ENCODE measurements at places on chromosomes 7 and 10.

DNA sequence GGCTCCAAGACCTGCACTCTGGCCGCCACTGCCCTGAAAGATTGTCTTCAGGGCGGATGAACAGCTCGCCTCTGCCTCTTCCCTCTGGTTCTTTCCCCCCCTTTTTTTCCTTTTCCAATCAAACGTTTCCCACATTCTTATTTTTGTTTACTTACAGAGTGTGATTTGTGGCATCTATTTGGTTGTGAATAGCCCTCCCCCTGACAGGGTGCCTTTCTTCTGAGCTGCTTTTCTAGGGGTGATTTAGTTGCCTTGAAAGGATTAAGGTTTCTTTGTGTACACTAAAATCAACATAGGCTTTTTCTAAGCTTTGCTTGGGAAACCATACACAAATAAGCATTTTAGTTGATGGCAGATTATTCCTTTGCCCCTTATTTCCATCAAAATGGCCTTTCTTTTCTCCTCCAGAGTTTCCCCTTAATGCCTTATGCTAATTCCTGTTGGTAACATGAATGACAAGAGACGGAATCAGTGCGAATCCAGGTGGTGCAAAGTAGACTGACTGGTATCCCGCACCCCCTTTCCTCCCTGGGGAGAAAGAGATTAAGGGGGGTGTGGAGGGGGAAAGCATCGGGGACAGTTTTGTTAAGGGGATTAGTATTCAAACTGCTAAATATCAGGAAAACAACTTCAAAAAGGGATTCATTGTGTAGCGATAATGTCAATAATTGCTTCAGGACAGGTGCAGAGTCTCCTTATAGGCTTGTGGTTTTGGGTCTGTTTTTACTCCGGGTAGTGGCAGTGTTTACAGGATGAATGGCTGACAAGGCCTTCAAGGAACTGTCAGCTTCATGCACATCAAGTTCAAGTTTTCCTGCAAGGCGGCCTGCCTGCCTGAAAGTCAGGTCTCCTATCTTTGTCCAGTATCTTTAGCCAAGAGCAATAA, 431.6 kb upstream of the GALNT17 start:
- DNase-seq = no peak

DNA sequence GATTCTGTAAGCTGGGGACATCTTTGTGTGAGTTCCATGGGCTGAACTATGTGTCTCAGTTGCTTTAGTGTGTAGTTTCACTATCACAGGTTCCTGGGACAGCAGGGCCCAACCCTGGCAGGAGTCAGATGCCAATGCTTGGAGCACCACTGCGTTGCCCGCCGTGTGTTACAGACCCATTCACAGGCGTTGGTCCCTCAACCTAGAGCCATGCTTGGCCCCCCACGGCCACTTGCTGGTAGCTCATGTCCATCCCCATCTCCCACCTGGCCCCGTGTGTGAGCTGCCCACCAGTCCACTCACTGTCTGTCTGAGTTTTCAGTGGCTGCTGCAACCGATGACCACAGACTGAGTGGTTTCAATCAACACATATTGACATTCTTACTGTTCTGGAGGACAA, 546.9 kb downstream of the TCERG1L start:
- no peak for DNase-seq

GRCh38 chr7:46705386-46706255, 784.5 kb upstream of the IGFBP3 start:
- no peak for DNase-seq

GRCh38 chr10:130423455-130424305, 287.5 kb downstream of the GLRX3 start:
- DNase-seq = no peak

DNA sequence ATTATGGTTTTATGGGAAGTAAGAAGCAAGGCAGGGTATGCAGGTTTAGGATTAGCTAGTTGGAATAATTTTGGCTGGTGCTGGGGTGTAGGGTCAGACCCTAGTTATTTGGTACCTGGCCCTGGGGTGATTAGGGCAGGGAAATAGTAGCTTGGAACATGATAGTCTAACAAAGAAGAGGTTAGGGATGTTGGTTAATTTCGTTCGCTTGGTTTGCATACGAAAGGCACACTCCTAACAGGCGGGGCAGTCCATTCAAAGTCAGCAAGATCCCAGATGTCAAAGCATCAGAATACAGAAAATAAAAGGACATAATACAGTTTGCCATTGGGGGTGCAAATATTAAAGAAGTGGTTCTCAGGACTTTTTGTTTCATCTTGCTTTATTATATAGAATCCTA, 55.7 kb upstream of the ITPRID1 start:
- DNase-seq = no peak

DNA sequence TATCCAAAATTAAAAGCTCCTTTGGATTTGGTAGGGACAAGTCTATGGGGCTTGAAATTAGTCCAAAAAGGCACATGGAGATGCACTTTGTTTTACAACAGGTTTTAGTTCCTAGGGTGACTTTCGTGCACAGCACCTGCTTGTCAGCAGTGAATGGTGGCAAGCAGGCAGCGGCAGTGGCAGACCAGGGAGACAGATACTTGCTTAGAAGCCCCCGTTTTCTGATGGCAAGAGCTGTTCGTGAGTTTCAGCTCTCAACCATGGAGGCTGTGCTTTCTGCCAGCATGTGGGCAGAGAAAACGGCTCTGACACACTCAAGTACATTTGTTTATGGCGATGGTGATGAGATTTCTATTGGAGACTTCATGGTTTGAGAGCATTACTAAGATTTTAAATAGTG, 61.7 kb upstream of the SHH start:
- DNase-seq = no peak

DNA sequence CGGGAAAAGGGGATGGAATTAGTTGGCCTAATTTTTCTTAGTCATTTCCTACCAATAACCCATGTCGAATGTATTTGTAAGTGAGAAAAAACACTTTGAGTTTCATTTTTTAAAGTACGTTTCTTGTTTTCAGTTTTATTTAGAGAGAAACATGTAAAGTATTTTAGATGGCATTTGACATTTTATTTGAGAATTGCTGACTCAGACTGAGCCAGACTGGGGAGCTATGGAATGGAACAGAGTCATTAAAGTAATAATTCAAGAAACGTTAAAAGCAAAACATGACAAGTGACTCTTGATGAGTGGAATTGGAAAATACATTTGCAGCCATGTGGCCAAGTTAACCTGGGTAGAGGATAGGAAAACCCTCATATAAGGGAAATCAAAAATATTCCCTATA, 286.1 kb upstream of the NPSR1 start:
- no peak for DNase-seq

DNA sequence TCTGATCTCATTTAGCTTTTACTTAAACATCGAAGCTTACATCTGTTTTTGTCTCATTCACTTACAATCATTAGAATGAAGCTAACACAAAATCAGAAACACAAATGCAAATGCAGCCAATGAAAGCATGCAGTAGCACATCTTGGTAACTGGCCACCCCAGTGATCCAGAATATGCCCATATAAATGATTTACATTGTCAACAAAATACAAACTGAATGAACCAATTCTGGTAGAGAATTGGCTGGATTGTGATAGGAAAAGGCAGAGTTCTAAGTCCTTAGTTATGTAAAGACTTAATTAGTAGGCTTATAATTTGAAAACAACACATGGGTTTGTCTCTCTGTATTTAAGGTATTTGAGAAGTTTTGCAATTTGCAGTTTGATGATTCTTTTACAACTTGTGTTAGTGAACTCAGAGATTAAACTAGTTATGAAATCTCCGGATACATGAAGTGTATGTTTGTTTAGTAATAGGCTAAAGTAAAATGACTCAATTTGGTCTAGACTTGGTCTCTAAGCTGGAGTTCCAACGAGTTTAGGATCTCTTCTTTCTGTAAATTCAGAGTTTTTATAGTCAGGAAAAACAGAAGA, 21.2 kb downstream of the TECTB start:
- no peak for DNase-seq

- DNase-seq = peak; percentile 85
Observed at GRCh38 chr10:116796910-116797513, 52.3 kb upstream of the ENO4 start.

GRCh38 chr7:98167653-98168052, 43.6 kb upstream of the BHLHA15 start:
- DNase-seq = no peak

DNA sequence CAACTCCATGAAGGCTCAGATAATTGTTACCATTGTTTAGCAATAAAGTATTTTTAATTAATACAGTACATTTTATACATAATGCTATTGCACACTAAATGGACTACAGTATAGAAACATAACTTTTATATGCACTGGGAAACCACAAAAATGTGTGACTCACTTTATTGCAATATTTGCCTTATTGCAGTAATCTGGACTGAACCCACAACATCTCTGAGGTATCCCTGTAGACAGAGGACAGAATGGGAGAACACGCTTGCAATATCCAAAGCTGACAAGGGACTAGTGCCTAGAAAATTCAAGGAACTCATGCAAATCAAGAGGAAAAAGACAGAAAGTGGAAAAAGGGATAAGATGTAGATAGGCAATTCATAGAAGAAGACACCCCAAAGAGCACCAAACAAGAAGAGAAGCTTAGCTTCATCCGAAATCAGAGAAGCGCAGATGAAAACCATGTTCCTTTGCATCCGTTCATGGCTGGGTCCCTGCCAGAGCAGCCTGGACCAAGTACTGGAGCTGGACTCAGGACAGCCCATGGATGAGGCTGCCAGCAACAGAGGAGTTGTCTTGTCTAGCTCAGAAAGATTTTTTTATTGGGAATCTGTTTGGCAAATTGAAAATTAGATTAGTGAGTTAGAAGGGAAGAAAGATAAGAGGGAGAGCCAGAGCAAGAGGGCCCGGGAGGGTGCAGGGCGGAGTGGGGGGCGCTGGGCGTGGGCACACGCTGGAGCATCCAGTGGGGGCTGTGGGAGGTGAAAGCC, 16.0 kb upstream of the GALNTL5 start:
- no peak for DNase-seq

- DNase-seq = no peak
Observed at GRCh38 chr7:70923181-70923845, 208.6 kb upstream of the GALNT17 start.

DNA sequence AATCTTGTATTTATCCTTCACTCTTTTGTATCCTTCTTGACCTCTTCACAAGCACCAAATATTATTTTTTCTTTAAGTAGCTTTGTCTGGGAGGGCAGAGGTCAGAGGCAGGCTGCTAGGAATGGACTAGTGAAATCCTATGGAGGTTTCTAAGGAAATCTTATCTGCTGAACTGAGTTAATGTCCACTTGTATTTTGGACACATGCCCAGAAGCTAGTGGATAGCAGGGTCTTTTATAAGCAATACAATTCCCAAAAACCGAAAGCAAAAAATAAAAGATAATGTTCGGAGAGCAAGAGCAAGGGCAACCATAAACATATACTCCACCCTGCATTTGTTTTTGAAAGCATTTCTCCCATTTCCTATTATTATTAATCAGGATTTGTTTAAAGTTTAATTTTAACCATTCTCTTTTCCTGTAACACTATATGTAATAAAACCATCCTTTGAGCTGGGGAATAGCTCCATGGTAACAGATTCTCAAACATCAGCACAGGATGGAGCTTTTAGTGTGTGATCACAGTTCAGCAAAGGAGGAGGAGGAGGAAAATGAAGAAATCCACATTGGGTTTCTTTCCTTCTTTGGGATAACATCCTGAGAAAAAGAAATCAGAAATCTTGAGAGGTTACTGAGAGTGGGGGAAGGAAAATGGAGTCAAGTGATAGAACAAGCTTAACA, 328.2 kb upstream of the LRRN3 start:
- no peak for DNase-seq

- no peak for DNase-seq
Observed at GRCh38 chr7:111324228-111324627, 233.3 kb downstream of the LRRN3 start.

GRCh38 chr7:28272461-28272877, 91.9 kb upstream of the JAZF1 start:
- DNase-seq = peak; percentile 52

DNA sequence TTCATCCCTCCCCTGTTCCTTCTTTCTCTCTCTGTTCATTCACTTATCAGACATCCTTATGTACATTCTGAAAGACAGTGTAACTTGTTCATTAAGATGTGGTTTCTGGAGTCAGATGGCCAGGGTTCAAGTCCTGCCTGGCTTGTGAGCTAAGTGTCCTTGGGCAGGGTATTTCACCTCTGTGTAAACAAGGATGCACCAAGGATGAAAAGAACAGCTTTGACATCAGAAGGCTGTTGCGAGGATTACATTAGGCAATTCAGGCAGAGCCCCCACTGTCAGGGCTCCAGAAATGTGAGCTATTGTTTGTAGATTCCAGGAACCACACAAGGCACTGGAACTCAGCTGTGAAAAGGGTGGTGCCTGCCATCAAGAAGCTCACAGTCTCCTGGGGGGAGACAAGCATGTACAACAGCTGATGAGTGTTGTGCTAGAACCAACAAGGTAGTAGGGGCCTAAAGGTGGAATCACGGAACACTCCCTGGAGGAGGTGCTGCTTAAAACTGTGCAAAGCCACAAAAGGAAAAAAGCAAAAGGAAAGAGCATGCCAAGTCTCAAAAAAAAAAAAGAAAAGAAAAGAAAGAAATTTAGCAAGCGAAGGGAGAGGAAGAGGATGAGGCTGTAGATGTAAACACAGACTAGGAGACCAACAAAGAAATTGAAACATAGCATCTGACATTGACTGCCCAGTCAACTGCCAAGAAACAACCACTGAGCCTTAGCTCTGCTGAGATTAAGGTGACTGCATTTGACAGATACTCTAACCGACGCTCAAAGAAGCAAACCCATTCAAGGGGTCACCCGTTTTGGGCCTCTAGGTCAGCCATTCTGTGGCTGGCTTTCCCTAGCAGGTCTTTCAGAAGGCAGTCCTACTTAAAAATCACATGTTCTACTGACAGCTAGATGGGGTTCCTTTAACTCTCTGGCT, 12.5 kb downstream of the PDLIM1 start:
- DNase-seq = no peak

GRCh38 chr7:31082447-31082846, 30.3 kb downstream of the ADCYAP1R1 start:
- DNase-seq = no peak

DNA sequence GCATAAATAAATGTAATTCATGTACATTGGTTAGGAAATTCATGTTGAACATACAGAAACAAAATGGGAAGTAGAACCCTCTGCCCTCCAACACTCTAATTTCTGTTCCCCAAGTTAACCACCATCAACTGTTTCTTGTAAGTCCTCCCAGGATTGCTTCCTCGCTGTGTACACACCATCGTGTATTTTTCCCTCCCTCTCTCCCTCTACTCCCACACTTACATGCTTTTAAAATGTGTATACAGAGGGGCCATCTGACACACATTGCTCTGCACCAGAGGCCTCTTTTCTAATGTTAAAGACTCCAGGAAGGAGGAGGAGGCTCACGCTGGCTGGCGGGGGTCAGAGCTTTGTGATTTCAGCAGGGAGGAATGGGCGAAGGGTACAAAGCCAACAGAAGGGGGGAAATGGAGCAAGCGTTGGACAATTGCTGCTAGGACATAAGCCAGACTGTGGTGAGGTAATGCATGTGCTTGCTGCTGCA, 1.9 kb upstream of the EPHA1 start:
- DNase-seq = no peak

GRCh38 chr10:12158111-12158510, 28.6 kb downstream of the SEC61A2 start:
- no peak for DNase-seq

GRCh38 chr7:37698276-37698675, 14.7 kb downstream of the GPR141 start:
- no peak for DNase-seq
